Motor neuron (in vitro differentiated cells): ENCODE measurements at places on chromosomes 13 and 19. TPM values are rescaled to one million over a fixed set of nuclear protein-coding genes. Genes with fewer than 3 reads are reported as not detected.

The MTUS2 gene
- 6.5 and 7.2 TPM in 2 replicates for total RNA-seq

The ETV2 gene
- 0.98 and 1.6 TPM in 2 replicates for total RNA-seq

The MEF2B gene
- total RNA-seq: 0.99 and 1.0 TPM in 2 replicates

The CDC42EP5 gene
- total RNA-seq: 3.1 and 3.5 TPM in 2 replicates

The ATP12A gene
- 0.09 and 0.15 TPM in 2 replicates for total RNA-seq

The INSL3 gene
- not detected in 2 replicates for total RNA-seq

The PRSS57 gene
- not detected in 2 replicates for total RNA-seq

The CYP2A6 gene
- 0.16 and 0.75 TPM in 2 replicates for total RNA-seq

The ZNF564 gene
- total RNA-seq: 12.7 and 13.2 TPM in 2 replicates

The IQCN gene
- total RNA-seq: 1.1 and 2.2 TPM in 2 replicates

The MRPL57 gene
- 23.3 and 25.8 TPM in 2 replicates for total RNA-seq

GRCh38 chr13:19089315-19089714, 92.3 kb downstream of the TUBA3C start:
- ATAC-seq: no peak

DNA sequence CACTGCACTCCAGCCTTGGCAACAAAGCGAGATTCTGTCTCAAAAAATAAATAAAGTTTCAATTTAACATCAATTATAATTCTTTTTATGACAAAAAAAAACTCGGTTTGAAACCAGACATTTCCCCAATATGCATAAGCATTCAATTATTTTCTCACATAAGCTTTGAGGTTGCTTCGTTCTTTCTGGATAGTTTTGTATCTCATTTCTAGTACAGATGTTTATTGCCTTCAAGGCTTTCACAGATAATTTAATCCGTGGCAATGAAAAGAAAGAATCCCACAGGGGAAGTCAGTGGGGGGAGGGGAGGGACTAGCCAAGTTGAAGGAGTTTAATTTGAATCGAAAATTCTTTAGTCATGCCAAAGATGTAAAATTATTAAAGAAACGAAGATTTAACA, 29.6 kb upstream of the TSC22D1 start:
- ATAC-seq: no peak

DNA sequence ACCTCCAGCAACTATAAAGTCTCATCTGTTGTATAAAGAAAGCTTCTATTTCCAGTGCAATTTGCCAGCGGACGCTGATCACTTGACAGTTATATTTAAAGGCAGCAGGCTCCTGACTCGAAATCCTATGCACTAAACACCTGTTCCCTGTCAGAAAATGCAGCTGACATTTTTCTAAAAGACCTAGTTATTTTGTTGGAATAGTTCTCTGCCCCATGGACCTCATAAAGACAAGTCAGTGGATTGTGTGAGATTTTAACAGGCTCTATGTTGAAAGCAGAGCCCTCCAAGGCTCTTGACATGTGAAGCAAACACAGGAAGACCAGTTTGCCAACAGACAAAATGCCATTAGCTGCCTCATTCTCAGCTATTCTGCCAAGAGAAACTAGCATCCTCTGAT, 304.7 kb upstream of the KLF12 start:
- ATAC-seq: no peak

DNA sequence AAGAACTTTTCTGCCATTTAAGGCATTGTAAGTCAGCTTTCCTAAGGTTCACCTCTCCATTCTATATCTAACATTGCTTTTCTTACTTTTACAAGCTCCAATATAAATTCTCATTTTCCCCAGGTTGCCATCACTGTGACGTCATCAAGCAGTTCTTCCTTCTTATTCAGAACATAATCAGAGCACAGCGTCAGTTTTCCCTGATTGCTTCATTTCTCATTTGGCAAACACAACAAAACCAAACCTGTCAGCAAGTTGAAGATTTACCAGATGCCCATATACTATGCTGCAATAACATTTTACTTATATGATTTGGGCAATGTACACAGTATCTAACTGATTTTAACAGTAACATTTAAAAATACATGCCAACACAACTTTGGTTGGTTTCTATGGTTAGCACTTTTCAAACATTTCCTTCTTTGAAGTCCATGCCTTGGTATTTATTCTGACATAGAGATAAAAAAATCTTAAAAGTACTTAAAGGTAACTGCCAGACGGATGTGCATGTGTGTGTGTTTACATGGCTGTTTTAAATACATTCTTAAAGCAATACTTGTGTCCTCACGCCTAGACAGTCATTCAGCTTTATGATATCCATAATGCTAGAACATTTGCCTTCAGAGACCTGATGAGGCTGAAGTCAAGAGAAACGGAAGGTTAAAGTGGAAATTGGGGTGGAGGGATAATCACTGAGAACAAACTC, 264.0 kb downstream of the KLF12 start:
- ATAC-seq: no peak

DNA sequence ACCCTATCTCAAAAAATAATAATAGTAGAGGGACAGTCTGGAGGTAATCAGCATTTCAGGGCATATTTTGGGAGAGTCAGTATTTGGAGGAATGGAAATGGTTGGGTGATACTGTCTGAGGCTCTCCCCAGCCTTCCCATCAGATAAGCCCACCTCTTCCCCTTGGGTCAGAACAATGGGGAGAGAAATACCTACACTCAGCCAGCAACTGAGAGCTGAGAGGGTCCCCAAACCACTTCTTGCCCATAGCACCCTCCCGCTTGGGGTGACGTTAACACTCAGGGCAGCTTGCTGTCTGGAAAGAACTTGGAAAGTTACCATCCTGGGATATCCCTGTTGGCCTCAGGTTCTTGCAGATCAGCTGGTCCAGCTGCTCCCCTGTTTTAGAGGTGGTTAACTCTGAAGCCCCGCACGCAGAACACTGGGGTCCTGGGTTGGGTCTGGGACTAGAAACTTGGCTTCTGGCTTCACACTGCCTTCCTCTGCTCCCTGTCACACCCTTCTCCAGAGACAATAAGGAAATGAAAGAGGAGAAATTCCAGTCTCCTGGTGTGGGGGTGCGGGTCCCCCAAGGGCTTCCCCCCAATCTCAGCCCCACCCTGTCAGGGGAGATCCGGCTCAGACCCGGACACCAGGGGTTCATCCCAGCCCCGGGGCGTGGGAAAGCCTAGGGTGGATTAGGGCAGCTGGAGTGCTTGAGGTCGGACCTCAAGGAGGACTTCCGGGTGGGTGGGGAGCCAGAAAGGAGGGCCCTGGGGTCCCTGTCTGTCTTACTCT, 2.5 kb downstream of the FOXA3 start:
- ATAC-seq: no peak

- ATAC-seq: no peak
These were observed 49.0 kb downstream of the FREM2 start for GRCh38 chr13:38735665-38736440.

DNA sequence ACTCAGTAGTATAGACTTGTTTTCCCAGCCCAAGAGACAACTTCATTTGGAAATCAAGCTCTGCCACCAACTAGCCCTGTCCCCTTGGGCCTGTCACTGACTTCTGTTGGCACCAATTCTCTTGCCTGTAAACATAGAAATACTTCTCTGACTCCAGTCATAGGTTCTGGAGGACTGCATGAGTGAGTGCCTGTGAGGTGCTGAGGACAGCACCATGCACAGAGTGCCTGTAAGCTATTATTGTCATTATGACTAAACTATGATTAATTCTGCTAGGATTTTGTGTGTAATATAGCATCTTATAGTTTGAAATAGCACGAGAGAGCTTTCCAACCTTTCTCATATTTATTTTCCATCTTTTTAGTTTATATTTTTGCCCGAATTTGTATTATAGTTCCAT, 247.9 kb downstream of the MYO16 start:
- ATAC-seq: no peak

DNA sequence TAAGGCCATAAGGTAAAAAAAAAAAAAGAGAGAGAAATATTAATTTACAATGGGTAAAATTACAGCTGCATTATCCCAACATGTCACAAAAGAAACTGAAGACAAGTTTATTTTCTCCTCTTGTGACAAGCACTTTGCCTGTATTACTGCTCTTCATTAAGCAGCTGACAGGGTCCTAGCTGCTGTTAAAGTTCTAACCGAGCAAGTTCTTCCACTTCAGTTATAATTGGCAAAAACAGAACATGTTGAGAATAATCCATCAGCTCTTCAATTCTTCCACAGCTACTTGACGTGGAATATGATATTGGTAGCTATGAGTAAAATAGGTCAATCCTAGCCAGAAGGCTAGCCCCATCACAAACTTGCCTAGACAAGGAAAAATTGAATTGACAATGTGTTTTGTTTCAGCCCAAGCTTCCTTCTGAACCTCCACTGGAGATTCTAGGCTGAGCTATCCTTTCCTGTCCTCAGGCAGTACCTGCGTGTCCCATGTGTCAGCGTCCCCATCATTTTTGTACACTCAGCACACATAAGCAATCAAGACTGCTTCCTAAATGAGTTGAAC, 32.2 kb upstream of the DOCK9 start:
- no peak for ATAC-seq

DNA sequence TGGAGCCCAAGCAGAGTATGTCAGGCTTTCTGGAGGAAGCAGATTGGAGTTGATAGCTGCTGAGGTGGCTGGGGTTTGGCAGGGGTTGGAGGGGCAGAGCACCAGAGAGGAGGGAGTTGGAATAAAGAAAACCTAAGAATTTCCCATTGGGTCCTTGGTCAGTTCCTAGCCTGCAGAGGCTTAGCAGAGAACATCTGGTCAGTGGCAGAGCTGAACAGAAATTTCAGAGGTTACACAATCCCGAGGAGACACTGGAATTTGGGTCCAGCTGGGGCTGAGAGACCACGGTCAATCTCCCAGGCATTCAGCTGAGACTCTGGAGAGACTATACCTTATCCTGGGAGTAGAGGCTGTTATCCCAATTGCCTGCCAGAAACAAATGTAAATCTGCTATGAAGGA, 84.4 kb downstream of the DPY19L3 start:
- no peak for ATAC-seq

- ATAC-seq: no peak
These were observed 41.7 kb upstream of the CEACAM20 start for GRCh38 chr19:44570984-44571684.

DNA sequence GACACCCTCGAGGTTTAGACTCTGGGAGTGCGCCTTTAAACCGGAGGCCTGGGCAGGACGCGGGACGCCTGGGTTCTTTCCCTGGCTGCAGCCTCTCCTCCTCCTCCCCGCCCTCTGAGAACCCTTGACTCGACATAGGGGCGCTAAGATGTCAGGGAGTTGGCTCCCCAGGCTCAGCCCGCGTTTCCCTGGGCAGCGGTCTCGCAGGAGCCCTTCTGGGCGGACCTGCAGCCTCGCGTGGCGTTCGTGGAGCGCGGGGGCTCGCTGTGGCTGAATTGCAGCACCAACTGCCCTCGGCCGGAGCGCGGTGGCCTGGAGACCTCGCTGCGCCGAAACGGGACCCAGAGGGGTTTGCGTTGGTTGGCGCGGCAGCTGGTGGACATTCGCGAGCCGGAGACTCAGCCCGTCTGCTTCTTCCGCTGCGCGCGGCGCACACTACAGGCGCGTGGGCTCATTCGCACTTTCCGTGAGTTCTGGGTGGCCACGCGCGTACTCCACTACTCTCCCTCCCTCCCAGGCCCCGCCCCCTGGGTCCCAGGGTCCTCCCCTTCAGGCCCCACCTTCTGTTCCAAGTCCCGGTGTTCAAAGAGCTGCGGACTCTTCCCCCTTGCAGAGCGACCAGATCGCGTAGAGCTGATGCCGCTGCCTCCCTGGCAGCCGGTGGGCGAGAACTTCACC, 1.3 kb downstream of the ICAM5 start:
- ATAC-seq: peak; percentile 4

GRCh38 chr19:12912571-12912970, 6.5 kb downstream of the SYCE2 start:
- peak; percentile 46 for ATAC-seq

- ATAC-seq: peak; percentile 15
These were observed 514 bp upstream of the ARGLU1 start for GRCh38 chr13:106568299-106569003.

GRCh38 chr13:101554420-101555125, 102.1 kb downstream of the ITGBL1 start:
- peak; percentile 36 for ATAC-seq

DNA sequence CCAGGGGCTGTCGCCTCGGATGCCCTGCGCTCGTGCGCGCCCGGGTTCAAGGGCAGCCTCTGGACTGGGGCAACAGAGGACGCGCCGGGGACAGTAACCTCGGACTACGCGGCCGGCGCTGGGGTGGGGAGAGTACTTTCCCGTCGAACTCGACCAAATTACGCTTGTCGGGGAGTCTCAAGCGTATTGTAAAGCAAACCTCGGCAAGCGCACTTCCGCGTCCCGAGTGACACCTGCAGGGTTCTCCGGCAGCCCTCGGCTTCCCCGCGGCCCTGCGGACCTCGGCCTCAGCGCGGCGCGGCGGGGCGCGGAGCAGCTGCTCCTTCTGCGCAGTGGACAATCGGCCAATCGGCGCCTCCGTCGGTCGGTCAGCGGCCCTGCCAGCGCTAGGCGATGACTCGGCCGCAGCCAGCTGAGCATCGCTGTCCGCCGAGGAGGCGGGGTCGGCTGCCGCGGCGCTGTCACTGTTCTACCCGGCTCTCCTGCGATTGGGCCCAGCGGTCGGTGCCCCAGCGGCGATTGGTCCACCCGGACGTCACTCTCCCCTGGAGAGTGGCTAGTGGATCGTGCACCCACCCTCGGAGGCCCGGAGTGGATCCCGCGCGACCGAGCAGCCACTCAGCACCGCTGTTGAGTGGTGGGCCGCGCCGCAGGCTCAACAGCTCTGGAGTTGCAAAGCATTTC, at the start of gene SLC46A3:
Gene SLC46A3, minus strand, starts transcription at position 428 of the 684 bp plus-strand sequence. CDS start 972 bp downstream, outside the sequence.
- peak; percentile 99 for ATAC-seq

DNA sequence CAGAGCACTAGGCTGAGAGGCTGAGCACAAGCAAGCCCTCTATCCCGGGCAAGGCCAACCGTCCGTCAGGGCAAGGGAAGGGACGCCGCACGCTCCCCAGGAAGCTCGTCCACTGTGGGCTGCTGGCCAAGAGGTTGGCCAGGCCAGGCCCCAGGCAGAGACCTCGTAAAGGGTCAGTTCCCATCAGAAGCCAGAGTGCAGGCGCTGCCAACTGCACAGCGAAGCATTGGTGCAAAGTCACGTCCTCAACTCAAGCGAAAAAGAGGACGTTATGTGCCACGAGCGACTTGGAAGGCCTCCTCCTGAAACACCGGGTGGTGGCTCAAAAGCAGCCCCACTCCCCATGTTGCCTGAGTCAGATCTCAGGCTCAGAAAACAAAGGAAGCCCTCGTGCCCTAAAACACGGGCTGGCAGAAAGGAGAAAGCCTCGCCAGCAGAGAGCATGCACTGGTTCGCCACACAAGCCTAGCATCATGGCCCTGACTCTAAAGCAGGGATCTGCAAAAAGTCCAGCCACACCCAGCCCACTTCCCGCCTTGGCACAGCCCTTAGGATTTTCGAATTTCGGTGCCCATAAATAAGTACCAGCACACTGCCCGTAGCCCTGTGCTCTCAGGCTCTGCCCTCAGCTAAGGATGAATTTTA, 4.7 kb downstream of the AKAP8 start:
- no peak for ATAC-seq

- ATAC-seq: no peak
These were observed at the start of gene DPRX for GRCh38 chr19:53631949-53632407. Gene DPRX (plus strand): TSS chr19:53631999. CDS start chr19:53632107, 108 bp downstream.

DNA sequence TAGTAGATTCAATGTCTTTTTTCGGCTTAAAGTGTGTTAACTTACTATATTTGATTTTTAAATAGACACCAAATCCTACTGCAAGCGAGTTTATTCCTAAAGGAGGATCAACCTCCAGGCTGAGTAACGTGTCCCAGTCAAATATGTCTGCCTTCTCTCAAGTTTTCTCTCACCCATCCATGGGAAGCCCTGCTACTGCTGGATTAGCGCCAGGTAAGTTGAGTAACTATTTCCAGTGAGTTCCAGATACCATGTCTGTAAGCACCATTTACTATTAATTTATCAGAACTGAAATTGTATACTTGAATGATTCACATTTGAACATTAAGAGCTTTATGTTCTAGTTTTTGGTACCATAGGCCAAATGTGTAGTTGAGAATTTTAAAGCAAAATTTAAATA, 81.8 kb downstream of the PAN3 start:
- no peak for ATAC-seq
